ENCODE measurements at places on chromosomes 2 and 18.

GRCh38 chr2:26763019-26763418, 1.1 kb upstream of the SLC35F6 start:
- no peak for DNase-seq

DNA sequence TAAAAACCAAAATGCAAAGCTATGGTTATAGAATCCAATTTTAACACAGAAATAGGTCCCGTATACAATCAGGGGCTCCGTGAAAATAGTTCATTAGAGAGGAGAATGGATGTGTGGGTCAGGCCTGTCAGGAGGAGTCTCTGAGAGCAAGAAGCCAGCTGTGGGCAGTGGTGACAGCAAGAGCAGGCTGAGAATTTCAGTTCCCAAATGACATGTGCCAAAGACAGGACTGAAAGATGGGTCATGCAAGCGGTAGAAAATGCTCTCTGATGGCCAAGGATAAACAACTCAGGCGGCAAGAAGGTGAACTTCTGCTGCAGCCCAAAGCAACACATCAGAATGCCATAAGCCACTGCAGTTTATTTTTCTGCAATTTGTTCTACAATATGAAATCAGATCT, 100.4 kb downstream of the CCDC141 start:
- DNase-seq, result no peak

GRCh38 chr2:118319271-118319684, 231.0 kb downstream of the INSIG2 start:
- DNase-seq, result no peak

GRCh38 chr18:52337276-52337675, 2.7 kb upstream of the DCC start:
- no peak for DNase-seq

DNA sequence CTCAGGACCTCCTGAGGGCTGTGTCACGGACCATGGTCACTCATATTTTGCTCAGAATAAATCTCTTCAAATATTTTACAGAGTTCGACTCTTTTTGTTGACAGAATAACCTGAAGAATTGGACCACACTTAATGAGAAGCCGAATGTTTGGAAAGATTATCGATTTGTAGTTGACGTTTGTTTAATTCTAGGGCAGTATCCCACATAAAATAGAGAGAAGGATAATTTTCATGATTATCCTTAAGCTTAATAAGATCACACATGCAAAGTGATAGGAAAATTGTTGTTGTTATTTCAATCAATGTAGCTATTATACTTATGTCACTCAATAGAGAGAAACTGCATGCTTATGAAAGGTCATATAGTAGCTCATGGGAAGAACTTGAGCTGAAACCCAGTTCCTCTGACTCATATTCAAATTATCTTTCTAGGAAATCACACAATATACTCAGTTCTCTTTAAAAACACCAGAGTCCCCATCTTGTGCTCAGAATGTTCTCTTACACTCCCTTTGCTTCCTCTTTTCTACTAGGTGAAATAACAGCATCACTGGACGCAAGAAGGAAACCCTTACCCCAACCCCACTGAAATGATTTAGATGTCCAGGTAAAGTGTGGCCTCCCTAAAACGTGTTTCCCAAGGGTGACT, 982.1 kb downstream of the TSN start:
- no peak for DNase-seq

DNA sequence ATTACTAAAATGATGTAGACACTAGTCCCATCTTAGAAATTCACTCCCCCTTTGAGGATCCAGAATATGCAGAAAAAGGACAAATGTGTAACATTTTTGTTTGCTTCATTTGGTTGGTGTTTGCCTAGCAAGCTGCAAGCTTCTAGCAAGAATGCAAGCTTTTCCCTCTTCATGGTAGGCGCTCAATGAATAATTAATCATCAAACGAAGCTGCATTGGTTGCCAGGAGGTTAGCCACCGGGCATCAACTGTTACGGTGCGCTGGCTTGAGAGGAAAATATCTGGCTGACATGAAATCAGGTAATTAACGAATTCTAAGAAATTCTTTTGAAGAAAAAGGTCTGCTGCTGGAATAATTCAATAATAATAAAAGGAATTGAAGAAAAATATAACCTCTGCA, 341.0 kb upstream of the KYNU start:
- DNase-seq, result no peak

- DNase-seq, result no peak
Measured at GRCh38 chr2:219908538-219908937, 281.1 kb downstream of the SLC4A3 start.

DNA sequence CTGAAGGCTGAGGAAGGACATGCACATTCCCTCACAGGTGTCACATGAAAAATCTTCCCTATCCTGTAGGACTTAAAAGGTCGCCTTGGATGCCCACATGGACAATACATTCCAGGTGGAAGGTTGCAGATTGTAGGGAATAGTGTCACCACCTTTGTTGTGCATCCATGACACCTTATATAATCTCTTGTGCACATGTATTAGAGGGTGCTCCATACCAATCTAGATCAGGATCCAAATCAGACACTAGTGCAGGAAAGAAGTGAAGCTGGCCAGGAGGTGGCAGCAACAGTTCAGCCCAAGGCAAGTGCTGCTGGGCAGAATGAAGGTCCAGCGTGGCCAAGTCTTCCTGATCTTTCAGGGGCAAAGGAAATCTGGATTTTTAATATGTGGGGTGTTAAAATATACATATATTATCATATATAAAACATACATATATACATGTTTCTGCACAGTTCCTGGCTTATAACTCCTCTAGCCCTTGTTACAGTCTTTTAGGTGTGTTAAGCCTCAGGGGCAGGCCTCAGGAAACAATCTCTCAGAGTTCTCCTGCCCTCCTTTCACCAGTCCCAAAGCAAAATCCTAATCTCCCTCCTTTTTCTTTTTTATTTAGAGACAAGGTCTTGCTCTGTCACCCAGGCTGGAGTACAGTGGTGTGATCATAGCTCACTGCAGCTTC, 16.6 kb downstream of the NIF3L1 start:
- DNase-seq, result peak; percentile 57

DNA sequence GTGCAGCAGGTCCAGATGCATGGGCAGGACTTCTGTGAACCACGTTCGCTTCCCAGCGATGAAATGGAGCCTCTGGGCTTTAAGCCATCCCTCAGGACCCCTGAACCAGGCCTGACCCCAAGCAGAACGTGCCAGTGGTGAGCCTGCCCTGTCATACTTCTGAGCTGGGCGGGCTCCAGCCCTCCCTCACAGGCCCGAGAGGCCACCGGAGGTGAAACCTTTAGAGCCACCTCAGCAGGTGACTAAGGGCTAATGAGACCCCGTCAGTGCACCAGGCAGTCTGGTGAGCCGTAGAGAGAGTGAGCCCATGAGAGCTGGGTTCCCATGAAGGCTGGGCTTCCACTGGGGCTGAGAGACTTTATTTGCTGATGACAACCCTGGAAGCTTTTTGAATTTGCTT, 8.9 kb upstream of the MAL start:
- DNase-seq, result no peak

GRCh38 chr18:1840878-1841277, 730.4 kb downstream of the METTL4 start:
- no peak for DNase-seq

- DNase-seq, result no peak
Measured at GRCh38 chr2:11863103-11863502, 116.7 kb downstream of the LPIN1 start.

Data from fibroblast of the conjunctiva (primary cell).